ENCODE measurements at places on chromosomes 5 and 9.

DNA sequence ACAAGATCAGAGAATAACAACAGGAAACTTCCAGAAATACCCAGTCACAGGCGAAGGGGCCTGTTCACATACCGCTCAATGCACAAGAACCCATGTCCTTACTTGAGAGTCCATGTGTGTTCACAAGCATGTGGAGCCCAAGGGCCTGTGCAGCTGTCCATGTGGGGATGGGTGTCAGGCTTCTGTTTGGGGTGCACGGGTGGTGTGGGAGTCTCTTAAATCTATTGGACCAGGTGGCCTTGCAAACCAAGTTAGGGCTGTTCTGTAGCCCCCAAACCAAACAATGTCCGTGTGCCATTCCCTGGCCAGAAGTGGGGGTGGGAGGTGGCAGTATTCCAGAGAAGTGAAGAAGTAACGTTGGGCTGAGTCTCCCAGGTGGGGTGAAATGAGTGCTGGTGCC lies 222.3 kb downstream of the PBX3 start:
- no peak for DNase-seq

DNA sequence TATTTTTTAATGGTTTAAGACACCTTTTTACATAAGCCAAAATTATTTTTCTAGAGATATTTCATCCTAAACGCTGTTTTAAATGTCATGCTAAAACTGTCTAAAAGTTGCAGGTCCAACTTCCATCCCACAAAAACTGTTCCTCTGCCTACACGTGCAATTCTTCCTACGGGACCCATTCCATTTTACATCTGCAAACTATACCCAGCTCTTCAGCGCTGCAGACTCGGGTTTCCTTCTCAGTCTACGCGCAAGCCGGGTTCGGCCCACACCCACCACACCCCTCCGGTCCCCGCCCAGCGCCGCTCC lies 8.7 kb downstream of the RANBP6 start:
- DNase-seq = no peak

DNA sequence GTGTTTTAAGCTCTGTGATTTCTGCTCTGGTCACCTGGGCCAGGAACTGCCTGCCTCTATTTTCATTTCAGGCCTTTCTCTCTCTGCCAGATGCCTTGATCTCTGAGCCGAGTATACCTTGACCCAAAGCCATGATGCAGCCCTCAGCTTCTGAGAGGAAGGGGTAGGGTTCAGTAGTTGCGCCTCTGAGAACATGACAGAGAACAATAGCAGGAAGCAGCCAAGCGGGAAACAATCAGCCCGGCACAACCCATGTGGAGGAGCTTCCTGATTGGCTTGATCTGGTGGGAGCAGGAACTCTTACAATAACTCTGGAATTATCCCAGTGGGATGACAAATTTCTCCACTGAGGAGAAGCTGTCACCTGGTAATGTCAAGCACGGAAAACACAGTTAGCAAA lies 127.4 kb downstream of the PALM2AKAP2 start:
- no peak for DNase-seq

GRCh38 chr5:1314564-1314982 lies 19.7 kb upstream of the TERT start:
- no peak for DNase-seq

GRCh38 chr5:127863161-127863560 lies 160.0 kb downstream of the CCDC192 start:
- DNase-seq = no peak

Measured in HL-60 (cell line).